ENCODE measurements at places on chromosomes 3 and 15. TPM values are rescaled to one million over a fixed set of nuclear protein-coding genes. Genes with fewer than 3 reads are reported as not detected.

LTK gene
- total RNA-seq, result 0.37 TPM

MESP1 gene
- total RNA-seq, result 1.1 TPM

EFL1 gene
- 60.8 TPM for total RNA-seq

HEXA gene
- 89.2 TPM for total RNA-seq

PATL2 gene
- 0.62 TPM for total RNA-seq

Measured in uterine smooth muscle cell (primary cell).